Stimulated activated CD4-positive, alpha-beta T cell treated with anti-CD3 and anti-CD28 coated beads, Interleukin-2, amount 100 ng/mL, for 24 hours (primary cell): ENCODE measurements at places on chromosomes 6 and 20.

DNA sequence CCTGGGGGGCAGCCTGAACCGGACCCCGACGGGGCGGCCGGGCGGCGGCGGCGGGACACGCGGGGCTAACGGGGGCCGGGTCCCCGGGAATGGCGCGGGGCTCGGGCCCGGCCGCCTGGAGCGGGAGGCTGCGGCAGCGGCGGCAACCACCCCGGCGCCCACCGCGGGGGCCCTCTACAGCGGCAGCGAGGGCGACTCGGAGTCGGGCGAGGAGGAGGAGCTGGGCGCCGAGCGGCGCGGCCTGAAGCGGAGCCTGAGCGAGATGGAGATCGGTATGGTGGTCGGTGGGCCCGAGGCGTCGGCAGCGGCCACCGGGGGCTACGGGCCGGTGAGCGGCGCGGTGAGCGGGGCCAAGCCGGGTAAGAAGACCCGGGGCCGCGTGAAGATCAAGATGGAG, 636 bp downstream of the SRF start:
- peak; percentile 41 for DNase-seq

- DNase-seq, result peak; percentile 28
Measured at GRCh38 chr6:17015551-17016381, 86.1 kb upstream of the STMND1 start.

- DNase-seq, result no peak
Measured at GRCh38 chr6:3355358-3356055, 96.8 kb downstream of the PSMG4 start.

- no peak for DNase-seq
Measured at GRCh38 chr6:72642435-72642834, 20.6 kb downstream of the KCNQ5 start.

GRCh38 chr6:137967689-137968454, 100.8 kb downstream of the TNFAIP3 start:
- DNase-seq, result no peak

GRCh38 chr6:43884652-43885022, 114.6 kb downstream of the VEGFA start:
- no peak for DNase-seq

GRCh38 chr6:35341557-35341956, 801 bp upstream of the PPARD start:
- DNase-seq, result no peak

DNA sequence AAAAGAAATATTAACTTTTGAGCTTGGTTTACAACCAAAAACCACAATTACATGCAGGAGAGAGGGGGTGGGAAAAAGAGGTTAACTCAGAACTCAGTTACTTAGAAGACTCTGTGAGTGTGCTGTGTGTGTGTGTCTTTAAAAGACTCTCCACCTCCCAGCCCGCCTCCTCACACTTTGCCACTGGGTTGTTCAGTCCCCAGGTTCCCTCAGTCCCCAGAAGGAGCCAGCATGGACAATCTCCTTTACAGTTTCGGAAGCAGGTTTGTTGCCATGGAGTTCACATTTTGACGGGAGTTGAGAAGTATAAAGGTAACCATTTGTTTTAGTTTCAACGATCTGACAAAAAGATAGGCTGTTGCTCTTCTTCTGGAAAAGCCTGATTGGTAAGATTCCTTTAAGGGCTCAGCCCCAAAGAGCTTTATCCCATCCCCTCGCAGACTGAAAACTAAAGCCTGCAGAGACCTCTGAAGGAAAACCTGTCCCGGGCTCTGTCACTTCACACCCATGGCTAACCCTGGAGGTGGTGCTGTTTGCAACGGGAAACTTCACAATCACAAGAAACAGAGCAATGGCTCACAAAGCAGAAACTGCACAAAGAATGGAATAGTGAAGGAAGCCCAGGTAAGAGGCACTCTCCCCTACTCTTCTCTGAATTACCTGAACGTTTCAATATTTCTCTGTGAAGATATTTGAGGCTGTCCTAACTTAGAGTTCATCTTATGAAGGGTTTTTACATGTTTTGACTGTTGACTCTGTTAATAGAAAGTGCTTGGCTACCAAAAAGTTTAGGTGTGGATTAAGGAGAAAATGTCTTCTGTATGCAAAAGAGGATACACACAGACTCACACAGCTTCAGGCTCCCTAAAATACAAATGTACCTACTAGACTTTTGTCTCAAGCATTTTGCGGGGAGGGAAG, at the start of gene SPTLC3:
Gene SPTLC3 (plus strand): TSS at position 212 of the 921 bp plus-strand sequence. CDS start 296 bp downstream, at position 508.
- no peak for DNase-seq

DNA sequence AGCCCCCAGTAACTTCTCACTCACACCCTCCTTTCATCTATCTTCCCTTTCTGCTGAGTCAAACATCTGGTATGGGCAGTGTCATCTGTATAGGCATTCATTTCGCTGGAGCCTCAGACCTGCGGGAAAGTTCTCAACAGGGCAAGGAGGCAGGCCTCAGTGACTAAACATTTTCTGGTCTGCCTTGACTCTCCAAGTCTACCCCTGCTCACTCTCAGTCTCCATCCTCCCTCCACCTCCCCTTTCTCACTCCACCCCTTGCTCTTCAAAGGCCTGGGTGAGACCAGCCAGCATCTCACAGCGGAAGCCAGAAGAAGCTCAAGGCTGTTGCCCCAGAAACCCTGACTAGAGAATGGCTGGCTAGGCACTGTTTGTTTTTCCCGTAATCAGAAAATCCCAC, 105.0 kb upstream of the BEND6 start:
- no peak for DNase-seq

DNA sequence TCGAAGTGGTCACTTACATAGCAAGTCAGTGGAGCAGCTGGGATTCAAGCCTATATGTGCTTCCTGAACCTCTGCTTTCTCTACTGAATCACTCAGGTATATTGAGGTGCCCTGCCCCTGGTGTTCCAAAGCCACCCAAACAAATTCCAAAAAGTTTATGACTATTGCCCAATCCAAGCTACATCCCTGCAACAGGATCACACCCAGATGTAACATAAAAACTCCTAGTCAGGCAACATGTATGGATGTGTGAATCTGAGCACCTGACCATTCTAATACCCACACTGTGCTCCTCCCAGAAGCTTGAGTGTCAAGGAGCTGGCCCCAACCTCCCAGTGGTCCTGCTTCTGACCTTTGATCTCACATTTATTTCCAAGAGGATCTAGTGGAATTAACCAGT, 39.5 kb upstream of the SIRPA start:
- no peak for DNase-seq

DNA sequence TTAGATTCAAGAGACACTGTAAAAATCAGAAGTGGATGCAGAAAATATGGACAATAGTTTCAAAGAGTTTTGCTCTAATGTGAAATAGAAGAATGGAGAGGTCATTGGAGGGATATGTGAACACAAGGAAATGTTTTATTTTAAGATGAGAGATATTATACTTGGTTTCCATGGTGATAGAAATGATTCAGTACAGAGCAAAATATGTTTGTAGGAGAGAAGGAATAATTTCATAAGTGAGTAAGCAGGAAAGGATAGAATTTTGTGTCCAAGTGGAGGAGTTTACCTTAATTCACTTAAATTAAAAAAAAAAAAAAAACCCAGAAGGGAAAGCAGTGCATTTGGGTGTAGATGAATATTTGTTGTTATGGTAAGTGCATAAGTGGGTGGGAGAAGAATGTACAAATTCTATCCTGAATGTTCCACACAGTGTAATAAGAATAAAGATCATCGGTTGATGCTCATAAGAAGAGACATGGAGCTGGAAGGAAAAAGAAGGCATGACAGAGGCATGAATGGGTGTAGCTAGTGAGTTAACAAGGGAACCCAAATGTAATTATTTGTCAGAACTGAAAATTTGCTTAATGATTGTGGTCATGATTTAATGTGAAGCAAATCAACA, 688.9 kb upstream of the GJE1 start:
- no peak for DNase-seq

- no peak for DNase-seq
Measured at GRCh38 chr20:58453391-58453790, 61.8 kb downstream of the APCDD1L start.

DNA sequence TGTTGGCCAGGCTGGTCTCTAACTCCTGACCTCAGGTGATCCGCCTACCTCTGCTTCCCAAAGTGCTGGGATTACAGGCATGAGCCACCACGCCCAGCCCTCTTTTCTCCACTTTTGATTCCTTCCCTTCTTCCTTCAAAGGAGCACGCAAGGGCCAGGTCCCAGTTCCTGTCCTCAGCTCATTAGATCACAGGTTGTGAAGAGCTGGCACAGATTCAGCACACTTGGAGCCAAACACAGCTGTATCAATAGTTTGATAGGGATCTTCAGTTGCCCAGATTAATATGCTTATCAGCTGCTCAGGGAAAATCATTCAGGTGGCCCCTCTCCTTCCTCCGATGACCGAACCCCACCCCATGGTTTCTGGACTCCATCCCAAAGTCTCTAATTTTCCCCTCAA, 14.4 kb upstream of the SLC22A23 start:
- no peak for DNase-seq

DNA sequence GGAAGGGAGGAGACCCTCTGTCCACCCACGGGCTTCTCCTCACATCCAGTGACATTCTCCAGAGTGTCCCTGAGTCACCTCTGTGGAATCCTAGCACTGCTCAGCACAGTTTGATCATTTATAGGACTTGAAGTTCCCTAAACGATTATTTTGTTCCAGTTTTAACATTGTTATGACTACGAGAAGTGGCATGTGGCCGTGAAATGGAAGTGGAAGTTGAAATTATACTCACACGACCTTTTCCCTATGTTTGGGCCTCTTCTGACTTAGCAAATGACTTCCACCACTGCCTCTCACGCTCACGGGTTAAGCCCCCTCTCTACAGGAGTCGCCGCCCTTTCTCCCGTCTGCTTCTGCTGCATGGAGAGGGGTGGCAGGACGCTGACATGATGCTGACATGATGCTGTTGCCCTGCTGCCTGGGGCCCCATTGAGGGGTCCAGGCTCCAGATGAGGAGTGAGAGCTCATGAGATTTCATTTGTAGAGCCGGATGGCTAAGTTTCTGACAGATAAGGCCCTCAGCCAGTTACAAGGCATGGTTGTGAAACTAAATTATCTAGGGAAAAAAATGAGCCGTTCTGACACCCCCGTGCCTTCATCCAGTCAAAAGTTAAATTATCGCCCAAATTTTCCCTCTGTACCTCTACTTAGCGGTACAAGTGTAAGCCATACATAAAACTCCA, 153.6 kb upstream of the UST start:
- DNase-seq, result no peak

- no peak for DNase-seq
Measured at GRCh38 chr6:65199121-65199520, 507.9 kb downstream of the EYS start.

- peak; percentile 6 for DNase-seq
Measured at GRCh38 chr6:136160250-136160649, 89.9 kb downstream of the MTFR2 start.

DNA sequence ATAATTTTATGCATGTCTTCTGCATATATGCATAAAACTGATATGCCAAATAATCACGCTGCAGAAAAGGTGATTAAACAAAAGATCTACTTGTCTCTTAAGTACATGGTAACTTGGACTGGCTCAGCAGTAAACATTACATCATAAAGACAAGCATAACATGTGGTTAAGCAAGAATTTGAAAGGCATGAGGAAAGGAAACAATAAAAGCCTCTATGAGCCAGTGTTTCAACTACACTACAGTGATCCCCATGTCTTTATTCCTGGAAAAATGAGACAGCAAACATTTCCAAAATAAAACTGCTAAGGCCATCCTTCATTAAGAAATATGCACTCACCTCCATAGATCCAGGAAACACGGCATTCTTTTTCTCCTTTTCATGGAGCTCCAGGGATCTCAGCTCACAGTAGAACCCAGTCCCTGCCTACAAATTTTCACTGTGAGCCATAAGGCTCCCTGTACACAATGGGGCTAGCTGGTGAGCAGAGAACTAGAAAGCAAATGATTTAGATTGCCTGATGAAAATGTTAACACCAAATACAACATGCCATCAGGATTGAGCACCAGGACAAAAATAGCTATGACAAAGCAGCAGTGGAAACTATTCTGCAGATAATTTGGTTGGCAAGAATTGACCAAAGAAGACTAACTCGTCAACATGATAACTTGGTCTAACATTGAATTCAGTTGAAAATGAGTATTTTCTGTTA, 156.1 kb downstream of the COL21A1 start:
- no peak for DNase-seq

GRCh38 chr6:115984809-115985208, 75.9 kb downstream of the FRK start:
- DNase-seq, result no peak

DNA sequence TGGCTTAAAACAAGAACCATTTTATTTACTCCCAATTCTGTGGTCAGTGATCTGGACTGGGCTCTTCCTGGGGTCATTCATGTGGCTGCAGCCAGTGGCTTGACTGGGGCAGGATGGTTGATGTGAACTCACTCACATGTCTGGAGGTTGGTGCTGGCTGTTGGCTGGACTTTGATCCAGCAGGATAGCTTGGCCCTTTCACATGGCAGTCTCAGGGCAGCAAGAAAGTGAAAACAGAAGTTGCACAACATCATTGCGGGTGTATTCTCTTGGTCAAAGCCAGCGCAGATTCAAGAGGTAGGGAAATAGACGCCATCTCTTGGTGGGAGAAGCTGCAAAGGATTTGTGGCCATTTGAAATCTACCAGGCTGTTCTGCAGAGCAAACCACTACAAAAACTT, 77.2 kb downstream of the MDGA1 start:
- DNase-seq, result no peak

- no peak for DNase-seq
Measured at GRCh38 chr20:59164686-59165391, 1.2 kb downstream of the ZNF831 start.

DNA sequence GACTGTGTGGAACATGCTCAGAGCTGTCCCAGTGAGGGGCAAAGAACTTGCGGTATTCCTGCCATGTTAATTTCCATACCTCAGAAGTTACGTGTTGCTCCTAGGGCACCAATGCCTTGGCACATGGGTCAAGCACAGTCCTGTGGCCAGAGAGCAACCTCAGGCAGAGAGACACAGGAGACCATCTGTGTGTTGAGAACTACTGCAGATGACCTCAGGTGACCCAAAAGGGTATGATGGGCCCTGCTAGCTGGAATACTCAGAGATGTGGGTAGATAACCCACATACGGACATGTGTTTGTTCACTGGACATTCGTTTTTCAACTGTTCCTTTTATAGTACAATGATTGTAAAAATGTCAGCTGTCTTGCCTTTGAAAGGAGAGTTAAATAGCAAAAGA, 71.5 kb upstream of the BMP2 start:
- DNase-seq, result no peak

- DNase-seq, result no peak
Measured at GRCh38 chr20:39855799-39856198, 833.2 kb downstream of the MAFB start.

GRCh38 chr20:8573686-8574085, 441.6 kb downstream of the PLCB1 start:
- DNase-seq, result no peak

- DNase-seq, result no peak
Measured at GRCh38 chr6:124203812-124204167, 400.1 kb downstream of the NKAIN2 start.

GRCh38 chr6:1088492-1089001, 223.4 kb upstream of the FOXQ1 start:
- no peak for DNase-seq

GRCh38 chr6:42365021-42365420, 86.7 kb downstream of the TRERF1 start:
- DNase-seq, result no peak

DNA sequence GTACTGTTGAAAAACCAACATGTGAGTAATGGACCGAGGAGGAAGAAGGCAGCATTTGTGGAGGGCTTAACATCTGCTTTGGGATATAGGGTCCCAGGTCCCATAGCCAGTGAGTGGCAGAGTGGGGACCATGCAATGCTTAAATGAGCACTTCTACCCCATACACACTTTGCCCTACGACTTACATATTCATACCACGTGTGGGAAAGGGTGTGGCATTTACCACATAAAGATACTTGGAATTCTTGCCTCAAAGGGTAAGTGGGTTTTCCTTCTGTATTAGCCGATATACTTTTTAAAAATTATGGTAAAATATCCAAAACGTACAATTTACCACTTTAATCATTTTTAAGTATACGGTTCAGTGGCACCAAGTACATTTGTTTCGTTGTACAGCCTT, 199.3 kb downstream of the BACH2 start:
- no peak for DNase-seq
